ENCODE measurements at places on chromosomes 12 and 14.

GRCh38 chr12:75591628-75592027 lies 80.2 kb upstream of the KRR1 start:
- peak; percentile 25 for DNase-seq

DNA sequence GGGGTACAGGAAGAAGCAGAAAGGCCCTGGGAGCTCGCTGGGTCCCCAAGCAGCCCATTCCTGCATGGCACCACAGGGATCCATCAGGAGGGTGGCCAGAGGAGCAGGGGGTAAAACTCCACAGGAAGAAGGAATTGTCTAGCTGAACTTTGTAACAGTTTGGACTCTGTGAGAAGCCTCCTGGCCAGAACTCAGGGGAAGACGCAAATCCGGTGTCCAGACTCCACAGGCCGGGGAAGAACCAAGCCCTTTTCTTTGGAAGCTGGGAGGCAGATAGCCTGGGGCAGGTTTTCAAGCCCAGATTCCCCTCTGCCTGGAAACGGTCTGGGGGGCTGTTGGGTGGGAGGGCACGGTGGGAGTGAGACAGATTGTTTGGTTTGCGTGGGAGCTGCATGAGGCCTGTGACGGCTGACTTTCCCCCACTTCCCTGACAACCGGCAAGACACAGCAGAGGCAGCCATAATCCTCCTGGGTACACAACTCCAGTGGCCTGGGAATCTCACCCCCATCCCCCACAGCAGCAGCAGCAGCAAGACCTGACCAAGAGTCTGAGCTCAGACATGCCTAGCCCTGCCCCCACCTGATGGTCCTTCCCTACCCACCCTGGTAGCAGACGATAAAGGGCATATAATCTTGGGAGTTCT lies 16.7 kb downstream of the GPHB5 start:
- DNase-seq = no peak

DNA sequence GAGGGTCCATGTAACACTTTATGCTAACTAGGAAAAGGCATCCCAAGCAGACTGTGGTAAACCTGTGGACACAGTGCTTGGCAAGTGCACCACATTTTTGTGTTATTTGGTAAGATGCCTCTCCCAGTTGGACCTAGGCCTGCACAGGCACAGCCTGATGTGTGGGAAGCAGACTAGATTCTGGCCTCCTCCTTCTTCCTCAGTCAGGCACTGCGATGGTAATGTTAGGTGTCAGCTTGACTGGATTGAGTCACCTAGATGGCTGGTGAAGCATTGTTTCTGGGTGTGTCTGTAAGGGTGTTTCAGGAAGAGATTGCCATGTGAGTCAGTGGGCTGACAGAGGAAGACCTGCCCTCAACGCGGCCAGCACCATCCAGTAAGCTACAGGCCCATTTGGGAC lies 25.3 kb upstream of the RHOJ start:
- DNase-seq = no peak

GRCh38 chr12:130338794-130339601 lies 1.3 kb downstream of the PIWIL1 start:
- DNase-seq = no peak

DNA sequence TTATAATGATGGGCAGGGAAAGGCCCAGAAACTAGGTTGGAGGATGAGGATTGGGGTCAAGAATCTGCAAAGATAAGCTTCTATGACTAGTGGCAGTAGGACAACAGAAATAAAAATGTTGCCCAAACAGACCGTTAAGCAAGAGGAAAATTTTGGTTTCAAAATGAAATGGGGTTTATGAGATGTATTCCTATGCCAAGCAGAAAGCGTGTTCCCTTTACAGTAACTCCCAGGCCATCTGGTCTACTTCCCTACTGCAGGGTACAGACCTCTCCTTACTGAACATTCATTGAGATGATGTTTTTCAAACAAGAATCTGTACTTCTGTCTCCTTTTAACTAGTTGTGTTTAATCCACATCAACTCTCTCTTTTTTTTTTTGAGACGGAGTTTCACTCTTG lies 20.4 kb upstream of the TMEM229B start:
- peak; percentile 83 for DNase-seq

DNA sequence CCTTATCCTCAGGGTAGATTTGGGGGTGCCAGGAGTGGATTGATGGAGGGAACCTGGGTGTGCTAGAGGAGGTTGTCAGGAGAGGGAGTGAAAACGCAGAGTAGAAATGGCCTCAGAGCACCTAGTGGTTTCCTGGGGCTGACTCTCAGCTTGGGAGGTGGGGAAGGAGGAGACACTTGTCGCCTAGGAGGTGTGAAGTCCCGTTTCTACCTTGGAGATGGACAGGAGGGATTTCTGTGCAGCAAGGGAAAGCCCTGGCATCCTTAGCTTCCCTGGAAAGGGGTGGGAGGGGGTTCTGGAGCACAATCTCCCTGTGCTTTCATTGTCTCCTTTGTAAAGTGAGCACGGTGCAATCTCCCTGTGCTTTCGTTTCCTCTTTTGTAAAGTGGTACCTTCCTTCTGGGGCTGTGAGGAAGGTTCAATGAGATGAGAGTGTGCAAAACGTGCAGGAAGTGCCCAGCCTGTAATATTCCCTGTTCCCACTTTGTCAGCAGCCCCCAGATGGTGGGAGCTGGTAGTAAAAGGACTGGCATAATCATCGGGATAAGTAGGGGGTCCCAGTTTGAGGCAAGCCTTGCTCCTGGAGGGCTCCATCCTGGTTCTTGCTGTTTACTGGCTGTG lies 1.6 kb downstream of the OAS3 start:
- DNase-seq = no peak

GRCh38 chr12:92078167-92079053 lies 67.2 kb downstream of the BTG1 start:
- DNase-seq = peak; percentile 55

DNA sequence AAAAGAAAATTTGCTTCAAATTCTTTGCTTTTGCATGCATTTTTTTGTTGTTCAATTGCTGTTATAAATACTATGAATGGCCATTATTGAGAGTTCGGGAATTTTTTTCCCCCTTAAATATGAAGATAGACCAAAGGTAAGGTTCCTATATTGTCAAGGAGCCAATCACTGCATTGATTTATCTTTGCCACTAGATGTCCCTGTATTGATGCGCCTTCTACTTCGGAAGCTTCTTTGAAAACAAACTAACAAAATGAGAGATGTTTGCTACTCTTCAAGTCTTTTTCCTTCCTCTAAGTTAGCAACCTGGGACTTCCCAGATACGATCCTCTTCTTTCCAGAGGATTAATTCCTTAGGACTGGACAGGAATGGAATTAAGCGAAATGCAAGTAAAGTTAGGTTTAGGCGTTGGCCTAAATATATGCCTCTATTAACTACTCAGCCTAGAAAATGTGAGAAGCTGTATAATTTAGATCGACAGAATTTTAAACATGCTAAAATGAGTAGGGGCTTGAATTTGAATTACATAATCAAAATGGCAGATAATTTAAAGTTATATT lies 318.1 kb downstream of the AEBP2 start:
- DNase-seq = peak; percentile 37

GRCh38 chr14:71523630-71524319 lies 408.5 kb upstream of the RGS6 start:
- no peak for DNase-seq

- peak; percentile 73 for DNase-seq
Measured at GRCh38 chr12:6200256-6201212, at the start of gene CD9. TSS of gene CD9 (plus strand) at chr12:6200400. CDS start at chr12:6200500, 100 bp downstream.

GRCh38 chr12:27971606-27972005 lies 927 bp downstream of the PTHLH start:
- DNase-seq = no peak

- no peak for DNase-seq
Measured at GRCh38 chr14:29262979-29263378, 496.4 kb downstream of the FOXG1 start.

DNA sequence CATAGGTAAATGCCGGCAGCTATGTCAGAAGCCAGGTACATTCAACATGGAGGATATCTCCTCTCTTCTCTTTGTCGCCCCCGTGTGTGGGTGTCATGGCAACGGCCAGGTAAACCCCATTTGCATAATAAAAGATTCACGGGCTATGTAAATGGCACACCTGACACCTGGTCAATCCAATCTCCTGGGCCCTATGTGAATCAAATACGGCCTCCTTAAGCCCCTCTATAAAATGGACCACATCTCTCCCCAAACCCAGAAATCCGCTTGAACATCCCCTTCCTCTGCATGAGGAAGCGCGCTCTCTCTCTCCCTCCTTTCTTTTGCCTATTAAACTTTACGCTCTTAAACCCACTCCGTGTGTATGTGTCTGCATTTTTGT lies 363.7 kb downstream of the SOX5 start:
- no peak for DNase-seq

GRCh38 chr12:33192226-33192625 lies 247.4 kb downstream of the SYT10 start:
- no peak for DNase-seq

DNA sequence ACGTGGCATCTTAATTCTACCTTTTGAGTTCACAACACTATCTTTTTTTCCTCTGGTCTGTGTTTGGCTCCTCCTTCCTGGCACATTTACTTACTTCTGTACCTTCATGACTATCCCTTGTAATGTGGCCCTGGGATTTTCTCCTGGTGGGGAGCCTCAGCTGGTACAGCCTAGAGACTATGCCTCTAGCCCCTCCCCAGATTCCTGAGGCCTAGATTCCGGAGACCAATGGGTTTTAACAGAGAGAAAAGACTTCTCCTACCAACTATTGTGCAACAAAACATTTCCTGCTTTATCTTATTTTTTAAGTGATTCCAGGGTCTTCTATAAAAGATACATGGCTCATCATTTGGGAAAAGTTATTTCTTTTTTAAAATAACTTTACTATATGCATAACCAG lies 216.2 kb upstream of the KRR1 start:
- no peak for DNase-seq

DNA sequence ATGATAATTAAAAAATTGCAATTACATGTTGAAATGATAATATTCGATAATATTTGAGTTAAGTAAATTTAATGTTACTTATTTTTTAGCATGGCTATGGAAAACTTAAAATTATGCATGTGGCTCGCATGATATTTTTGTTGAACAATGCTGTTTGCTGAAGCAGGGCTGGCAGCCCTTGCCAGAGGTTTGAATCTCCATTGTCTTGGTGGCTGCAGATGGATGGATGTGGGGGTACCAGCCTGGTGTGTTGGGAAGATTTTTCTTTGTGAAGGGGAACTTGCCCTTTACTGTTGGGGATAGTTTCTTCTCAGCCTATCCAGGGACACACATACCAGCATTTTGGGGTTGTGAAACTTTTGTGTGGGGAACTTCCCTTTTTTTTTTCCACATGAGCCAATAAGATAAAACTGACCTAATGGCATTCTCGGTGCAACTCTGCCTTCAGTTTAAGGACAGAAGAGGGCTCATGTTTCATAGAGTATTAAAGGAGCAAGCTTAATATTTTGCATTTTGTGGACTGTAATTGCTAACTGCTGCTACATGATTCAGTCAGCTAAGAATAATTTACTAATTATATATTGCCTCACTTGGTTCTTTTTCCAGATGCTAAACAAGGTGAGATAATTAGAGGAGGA lies 8.8 kb downstream of the RASSF3 start:
- DNase-seq = peak; percentile 93

GRCh38 chr14:24297190-24297964 lies 2.2 kb downstream of the DHRS1 start:
- no peak for DNase-seq

GRCh38 chr14:33282331-33283230 lies 343.9 kb downstream of the NPAS3 start:
- DNase-seq = no peak

DNA sequence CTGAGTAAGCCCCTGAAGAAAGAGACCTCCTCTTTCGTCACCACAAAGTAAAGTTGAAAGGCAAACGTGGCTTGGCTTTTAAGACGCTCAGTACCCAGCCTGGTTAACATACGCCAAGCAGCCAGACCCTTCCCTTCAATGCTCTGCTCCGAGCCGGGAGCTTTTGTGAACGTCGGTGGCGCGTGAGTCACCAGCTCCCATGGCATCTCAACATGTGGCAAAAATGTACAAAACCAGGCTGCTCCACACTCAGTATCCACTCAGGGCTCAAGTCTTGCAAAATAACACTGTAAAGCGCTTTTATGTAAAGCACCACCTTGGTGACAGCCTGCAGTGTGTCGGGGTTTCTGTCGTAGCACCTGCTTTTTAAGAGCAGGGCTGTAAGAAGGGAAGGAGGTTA lies 89.0 kb downstream of the SETD3 start:
- no peak for DNase-seq

GRCh38 chr14:96422992-96423391 lies 31.1 kb downstream of the AK7 start:
- no peak for DNase-seq

GRCh38 chr12:32902287-32902997 lies 5.9 kb upstream of the PKP2 start:
- DNase-seq = no peak

DNA sequence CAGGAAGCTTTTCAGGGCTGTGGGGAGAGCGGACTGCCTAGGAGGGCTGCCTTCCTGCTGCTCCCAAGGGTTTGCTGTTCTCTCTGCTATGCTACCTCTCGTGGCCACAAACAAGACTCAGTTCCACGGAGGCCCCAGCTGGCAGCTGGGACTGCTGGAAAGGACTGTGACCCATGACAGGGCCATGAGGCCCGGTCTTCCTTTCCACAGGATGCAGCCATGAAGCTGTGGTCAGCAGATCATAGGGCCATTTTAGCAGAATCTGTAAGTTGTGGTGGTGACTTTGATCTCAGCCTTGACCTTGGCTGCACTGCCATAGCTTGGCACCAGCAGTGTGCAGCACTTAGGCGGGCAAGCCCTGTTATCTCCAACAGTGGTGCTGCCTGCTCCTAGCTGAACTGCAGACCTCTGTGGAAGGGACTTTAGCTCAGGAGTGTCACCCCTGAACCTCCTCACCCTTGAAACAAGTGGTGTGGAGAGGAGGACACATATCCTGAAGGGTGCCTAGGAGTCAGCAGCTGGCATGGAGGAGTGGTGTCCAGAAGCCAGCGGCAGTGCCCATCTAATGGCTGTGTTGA lies 12.3 kb downstream of the KRT80 start:
- no peak for DNase-seq

GRCh38 chr14:78847801-78848200 lies 677.6 kb downstream of the NRXN3 start:
- DNase-seq = no peak

DNA sequence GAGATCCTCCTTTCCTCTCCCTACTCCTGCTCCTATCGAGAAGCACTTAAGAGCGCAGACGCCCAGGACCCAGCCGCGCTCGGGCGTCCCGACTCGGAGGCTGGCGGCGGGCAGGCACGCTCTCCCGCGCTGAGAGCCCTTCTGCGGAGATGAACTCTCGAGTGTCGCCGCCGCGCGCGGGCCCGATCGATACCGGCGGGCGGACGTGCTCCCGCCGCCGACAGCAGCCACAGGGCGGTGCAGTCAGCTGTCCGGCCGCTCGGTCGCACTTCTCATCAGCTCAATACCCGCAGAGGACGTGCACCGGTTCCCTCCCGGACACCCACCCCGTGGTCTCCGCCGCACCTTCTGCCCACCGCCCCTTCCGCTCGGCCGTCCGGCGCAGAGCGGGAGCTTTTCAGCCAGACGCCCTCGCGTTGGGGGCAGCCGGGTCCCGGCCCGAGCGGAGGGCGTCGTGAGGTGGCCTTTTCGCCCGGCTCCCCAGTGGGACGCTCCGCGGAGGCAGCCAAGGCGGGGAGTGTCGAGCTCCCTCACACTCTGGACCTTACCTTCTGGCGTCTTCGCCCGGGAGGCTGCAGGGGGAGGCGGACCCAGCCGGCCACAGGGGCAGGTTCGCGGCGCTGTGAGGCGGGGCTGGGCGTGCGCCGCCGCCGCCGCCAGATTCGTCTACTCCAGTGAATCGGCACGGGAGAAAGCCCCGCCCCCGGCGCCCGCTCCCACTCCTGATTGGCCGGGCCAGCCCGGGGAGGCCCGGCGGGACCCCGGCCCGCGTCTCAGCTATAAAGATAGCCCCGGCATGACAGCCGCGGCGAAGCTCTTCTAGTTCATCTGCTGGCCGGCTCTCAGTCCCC lies at the start of gene INSM2:
INSM2 (plus strand) TSS at position 808 of the 851 bp plus-strand sequence. CDS start 89 bp downstream, outside the sequence.
- DNase-seq = peak; percentile 14

All from inflammatory macrophage treated with lipopolysaccharide for 1 hour (primary cell).